ENCODE measurements at places on chromosomes 2 and 18.

DNA sequence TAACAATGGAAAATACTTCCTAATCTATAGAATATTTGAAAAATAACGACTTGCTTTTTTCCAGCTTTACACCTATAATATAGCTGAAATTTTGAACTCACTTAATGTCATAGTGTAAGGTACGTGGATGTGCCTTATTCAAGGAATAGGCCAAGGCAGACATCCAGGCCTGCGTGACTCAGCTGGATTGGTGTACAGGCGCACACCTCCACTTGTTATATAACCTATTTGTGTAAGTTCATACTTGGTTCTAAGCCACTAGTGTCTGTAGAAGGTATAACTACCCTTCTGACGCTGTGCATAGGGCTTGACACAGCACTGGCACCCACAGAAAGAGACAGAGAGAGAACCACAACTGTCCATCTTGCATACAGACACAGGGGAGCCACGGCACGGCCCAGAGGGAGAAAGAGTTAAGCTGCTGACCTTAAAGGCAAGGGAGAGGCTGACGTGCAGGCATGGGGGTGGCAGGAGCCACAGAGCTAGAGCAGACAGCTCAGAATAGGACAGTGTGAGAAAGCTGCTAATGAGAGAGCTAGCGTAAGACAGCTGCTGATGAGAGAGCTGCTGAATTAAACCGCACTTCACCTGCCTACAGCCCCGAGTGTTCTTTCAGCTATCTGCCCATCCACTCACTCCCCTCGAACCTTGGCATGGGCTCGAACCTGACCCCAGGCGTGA, 16.1 kb downstream of the CCDC178 start:
- no peak for DNase-seq

- no peak for DNase-seq
Observed at GRCh38 chr2:210539035-210539434, 17.4 kb upstream of the CPS1 start.

- no peak for DNase-seq
Observed at GRCh38 chr2:195572895-195573683, 83.9 kb upstream of the SLC39A10 start.

GRCh38 chr2:108253106-108253505, 13.3 kb downstream of the SULT1C3 start:
- no peak for DNase-seq

GRCh38 chr2:50125246-50125645, 906.7 kb downstream of the NRXN1 start:
- no peak for DNase-seq

Data from EL (cell line).